ENCODE measurements at places on chromosomes 13 and 19.
A peak's percentile ranks its signal among the peaks of the same experiment; 100 is the strongest.

- no peak for DNase-seq
Observed at GRCh38 chr19:35254341-35255297, 5.8 kb downstream of the LSR start.

- peak; percentile 51 for DNase-seq
Observed at GRCh38 chr13:23673867-23674605, 103.8 kb downstream of the TNFRSF19 start.

GRCh38 chr13:63299866-63300394 is 1884.3 kb upstream of the PCDH20 start:
- no peak for DNase-seq

GRCh38 chr19:35213663-35214632 is 14.6 kb downstream of the FAM187B start:
- peak; percentile 88 for DNase-seq

DNA sequence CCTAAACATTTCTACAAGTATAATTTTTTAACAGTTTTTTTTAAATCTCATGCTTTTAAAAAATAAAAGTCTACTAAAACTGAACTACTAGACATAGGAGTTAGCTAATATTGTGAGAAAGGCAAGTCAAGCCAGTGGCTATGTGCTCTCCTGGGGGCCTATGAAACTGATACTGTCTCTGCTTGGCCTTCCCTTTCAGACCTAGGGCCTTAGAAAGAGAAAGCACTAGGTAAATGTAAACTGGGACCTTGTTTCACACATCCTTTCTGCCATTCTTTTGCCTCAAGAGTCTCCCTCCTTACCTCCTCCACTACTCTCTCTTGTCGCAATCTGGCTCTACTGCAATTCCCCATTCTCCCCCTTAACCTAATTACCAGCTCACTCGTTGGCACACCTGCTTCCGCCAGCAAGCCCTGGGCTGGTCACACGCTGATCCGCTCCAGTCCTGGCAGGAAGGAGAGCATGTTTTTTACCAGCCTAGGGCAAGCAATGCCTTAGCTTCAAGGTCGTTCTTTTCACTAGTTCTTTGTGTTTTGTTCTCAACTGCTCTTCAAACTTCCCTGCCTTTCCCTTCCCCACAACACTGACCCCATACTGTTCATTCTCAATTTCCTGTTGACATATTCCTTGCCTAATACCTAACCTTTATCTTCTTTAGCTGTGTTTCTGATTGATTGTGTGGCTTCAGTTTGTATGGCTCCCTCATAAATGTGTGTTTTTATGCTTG is 23.1 kb downstream of the TBC1D4 start:
- DNase-seq, result peak; percentile 77

DNA sequence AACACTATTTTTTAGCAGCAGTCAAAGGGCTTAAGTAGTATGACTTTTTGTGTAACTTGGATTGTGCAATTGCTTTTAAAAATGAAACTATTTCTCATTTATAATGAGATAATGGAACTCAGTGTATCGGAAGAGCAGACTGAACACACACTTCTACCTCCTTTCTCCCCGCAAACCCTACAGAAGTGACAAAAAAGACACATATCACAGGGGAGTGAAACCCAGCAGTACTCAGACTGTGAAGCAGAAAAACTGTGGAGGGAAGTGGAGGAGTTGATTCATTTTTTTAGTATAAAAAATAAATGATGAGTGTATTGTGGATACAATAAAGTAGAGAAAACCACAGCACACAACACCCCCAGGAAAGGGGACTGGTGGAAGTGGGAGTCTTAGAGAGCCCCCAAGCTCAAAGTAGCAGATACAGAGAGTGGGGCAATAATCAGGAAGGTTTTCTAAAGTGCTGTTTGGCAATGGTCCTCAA is 9.7 kb downstream of the LPAR6 start:
- no peak for DNase-seq

GRCh38 chr19:51166846-51167490 is 24.9 kb downstream of the SIGLEC7 start:
- no peak for DNase-seq

DNA sequence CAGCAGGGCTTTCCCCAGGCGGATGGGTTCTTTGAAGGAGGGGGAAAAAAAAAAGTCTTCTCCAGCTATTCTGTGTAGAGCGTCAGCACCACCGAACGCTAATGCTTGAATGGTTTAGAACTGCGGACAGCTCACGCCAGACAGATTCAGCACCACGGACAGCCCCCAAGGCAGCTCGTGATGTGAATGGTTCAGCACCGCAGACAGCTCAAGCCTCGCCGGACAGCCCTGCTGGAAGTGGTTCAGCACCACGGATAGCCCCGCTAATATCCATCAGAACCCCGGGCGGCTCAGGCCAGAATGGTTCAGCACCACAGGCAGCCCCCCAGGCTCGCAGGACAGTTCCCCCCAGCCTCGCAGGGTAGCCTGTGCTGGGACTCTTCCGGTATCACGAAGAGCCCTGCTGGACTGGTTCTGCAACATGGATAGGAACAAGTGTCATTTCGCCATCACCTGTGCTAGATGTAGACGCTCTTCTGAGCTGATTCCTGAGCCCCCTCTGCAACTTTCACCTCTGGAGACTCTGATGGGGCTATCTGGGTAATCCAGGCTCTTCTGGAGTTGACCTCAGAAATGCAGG is 4.9 kb upstream of the SMIM17 start:
- DNase-seq, result no peak

DNA sequence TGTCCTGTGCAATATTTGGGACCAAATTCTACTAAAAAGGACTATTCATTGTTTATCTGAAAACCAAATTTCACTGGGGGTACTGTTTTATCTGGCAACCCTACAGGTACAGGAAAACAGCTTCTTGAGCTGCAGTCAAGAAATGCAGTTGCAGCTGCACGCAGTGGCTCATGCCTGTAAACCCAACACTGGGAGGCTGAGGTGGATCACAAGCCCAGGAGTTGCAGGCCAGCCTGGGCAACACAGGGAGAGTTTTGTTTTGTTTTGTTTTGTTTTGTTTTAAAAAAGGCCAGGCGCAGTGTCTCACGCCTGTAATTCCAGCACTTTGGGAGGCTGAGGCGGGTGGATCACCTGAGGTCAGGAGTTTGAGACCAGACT is 11.6 kb upstream of the ZSCAN1 start:
- DNase-seq, result no peak

DNA sequence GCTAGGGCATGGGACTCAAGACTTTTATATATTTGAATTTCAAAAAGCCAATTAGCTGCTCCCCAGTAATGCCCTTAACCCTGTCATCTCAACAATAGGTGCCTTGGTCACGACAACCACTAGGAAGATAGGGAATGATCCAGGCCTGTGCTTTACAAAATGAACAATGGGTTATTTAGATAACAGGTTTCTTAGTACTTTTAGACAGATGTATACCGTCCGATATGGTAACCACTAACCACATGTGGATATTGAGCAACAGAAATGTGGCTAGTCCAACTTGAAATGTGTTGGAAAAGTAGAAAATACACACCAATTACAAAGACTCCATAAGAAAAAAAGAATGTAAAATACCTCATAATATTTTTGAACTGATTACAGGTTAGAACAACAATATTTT is 201.2 kb downstream of the LHFPL6 start:
- no peak for DNase-seq

- DNase-seq, result no peak
Observed at GRCh38 chr19:801030-801860, 4.0 kb downstream of the PTBP1 start.

DNA sequence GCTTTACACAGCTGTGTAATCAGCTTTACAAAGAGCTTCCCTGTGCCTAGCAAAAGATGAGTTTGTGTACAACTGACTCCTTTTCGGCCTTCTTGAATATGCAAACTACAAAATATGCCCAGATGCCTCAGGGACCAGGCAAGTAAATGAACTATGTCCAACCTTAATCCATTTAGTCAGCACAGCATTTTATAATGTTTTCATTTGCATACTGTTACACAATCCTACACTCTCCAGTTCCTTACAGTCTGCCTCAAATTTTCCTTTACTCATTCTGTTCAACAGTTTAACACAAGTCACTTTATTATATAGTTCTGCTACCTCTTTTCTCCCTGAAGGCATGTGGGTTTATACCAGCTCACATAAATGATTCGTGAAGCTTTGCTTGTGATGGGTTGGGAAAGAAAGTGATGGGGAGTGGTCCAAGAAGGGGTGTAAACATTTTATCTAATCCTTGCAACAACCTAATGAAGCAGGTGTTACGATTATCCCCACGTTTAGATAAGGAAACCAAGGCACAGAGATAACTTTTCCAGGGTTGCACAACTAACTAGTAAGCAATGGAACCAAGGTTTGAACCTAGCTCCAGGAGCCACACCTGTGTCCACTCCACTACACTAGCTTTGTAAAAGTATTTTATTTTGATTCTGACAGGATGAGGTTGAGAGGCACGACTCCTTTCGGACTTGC is 3.3 kb upstream of the USP12 start:
- no peak for DNase-seq

DNA sequence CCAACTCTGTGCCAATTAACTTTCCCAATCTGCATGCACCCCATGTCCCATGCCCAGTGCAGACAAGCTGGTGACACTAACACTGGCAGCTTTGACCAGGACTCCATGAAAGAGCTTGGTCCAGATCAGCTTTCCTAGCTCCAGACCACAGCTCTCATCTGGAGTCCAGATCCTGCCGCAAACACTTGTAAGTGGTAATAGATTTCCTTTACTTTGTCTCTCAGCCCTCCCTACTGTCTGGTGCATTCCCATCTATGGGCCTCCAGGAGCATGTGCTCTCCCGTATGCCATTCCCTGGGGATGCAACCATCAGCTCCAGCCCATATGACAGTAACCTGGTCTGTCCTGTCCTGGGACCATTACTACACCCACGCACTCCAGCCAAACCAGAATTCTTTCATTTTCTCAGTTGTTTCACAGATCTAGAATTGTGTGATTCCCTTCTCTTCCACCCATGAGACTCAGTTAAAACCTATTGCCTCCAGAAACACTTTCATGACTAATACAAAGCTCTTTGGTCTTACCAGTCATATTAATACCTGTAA is 4.9 kb upstream of the STARD13 start:
- DNase-seq, result no peak

GRCh38 chr19:12318782-12319413 is 14.5 kb downstream of the ZNF563 start:
- DNase-seq, result no peak

DNA sequence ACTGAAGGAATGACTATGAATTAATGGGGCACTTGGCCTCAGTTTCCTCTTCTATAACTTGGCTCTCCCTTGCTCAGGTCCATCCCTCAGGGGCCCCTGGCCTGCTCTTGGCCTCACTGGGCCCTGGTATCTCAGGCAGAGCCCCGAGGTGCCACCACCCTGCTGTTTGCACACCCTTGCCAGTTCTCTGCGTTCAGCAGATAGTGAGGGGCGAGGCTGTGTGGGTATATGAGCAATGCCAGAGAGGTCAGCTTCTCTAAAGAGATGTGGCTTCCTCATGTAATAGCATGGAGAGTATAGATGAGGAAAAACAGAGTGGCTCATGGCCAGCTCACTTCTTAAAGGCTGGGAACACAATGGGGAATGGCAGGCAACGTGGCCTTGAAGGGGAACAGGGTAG is 76.1 kb downstream of the CYSLTR2 start:
- DNase-seq, result no peak

DNA sequence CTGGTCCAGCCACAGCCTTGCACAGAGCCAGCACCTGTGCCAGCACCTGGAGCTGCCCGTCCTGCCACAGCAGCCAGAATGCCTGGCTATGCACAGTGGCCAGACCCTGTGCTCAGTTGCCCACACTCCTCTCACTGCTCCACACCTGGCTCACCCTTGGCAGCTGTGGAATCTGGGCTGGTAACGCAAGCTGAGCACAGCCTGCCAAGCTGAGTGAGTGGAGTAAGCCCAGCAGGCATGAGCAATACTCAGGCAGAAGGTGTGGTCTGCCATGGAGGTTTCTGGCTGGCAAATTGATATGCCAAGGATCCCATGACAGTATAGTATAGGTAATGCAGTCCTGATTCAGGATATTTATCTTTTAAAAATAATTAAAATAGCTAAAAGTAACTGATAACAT is 122.2 kb downstream of the PCDH9 start:
- DNase-seq, result no peak
